Left cardiac atrium (tissue), 4 donors: ENCODE measurements at places on chromosomes 1 and 21. TPM values are rescaled to one million over a fixed set of nuclear protein-coding genes. Genes with fewer than 3 reads are reported as not detected.
A peak's percentile ranks its signal among the peaks of the same experiment; 100 is the strongest.

DNA sequence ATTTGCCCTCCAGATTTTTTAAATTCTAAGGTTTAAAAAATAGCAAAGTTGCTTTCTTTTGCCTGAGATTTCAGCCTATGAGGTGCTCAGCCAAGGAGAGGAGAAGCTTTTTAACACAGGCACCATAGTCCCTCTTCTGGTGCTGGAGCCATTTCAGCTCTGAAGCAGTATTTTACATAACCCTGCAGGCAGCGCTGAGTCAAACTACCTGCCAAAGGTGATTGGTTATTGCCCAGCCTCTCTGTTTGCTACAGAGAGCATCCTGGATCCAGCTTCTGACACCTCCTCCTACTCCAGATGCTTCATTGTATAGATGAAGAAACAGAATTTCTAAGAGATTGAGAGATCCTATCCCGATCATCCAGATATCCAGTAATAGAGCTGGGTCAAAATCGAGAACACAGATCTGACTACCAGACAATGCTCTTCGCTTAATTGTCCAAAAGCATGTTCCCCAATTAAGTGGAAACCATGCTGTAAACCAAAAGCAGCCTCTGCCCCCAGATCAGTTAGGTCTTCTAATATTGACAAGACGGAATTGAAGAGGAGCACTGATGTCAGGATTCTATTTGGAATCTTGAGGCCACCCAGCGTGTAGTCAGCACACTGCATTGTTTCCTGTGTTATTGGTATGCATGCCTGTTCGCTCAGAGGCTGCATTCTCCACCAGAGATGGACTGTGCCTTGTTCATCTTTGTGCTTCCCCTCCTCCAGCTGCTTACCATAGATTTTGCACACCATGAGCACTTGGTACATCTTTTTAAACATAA lies 22.1 kb downstream of the RGS8 start:
- no peak for DNase-seq

- DNase-seq: no peak
Observed at GRCh38 chr1:234675572-234675971, 65.6 kb upstream of the IRF2BP2 start.

STXBP3 gene
- 27.7 TPM for total RNA-seq

GRCh38 chr1:103250441-103250861 lies 142.1 kb upstream of the COL11A1 start:
- DNase-seq: no peak

DNA sequence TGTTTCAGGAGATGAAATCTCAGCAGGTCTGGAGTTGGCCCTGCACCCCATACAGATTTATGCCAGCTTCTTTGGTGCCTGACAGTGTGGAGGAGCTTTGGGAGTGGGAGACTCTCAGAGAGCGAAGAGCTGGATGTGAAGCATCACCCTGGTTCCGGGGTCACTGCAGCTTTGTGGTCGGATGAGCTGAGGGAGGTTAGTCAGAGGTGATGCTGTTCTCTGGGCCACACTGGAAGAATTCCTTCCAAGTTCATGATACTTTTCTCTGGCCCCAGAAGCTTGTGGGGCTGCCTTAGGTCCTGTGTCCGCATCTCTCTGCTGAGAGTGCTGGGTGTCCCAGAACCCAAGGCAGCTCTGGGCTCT lies 467.8 kb downstream of the CAMTA1 start:
- no peak for DNase-seq

DNA sequence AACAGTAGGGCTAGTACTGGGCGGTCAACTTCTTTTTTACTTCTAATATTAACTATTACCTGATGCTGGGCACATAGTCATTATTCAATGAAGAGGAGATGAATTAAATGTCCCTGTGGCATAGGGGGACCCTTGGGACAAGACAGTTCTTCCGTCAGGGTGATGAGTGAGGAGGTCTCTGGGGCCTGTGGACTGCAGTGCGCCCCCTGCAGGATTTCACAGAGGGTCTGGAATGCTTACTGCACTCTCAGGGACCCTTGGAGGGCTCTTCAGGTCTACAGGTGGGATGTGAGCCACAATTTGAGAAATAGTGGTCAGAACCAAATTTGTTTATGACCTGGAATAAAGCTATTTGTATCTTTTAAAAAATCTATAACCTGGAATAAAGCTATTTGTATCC lies 149.4 kb downstream of the FAM78B start:
- no peak for DNase-seq

CBS gene
- total RNA-seq: 12.8 TPM

DNA sequence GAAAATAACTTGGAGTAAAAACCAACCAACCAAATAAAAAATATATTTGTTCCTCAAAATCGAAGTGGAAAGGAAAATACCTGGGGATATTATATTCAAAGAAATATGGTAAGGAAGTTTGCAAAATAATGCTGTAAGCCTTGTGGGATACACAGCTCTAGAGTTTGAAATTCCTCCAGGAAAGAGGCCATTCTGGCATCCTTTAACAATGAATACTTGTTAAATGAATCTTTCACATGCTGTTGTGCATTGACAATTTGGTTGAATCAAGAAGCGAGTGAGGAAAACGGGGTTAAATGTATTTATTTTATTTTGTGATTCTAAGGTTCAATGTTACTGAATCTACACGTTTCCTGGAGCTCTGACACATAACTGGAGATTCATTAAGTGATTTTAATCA lies 30.5 kb upstream of the NTNG1 start:
- no peak for DNase-seq

GRCh38 chr1:74468982-74469603 lies 43.3 kb downstream of the LRRC53 start:
- DNase-seq: no peak

GRCh38 chr1:208803011-208803811 lies 559.0 kb upstream of the PLXNA2 start:
- no peak for DNase-seq

- DNase-seq: no peak
Observed at GRCh38 chr1:17204546-17205440, at the start of gene PADI1. Gene PADI1, plus strand, starts transcription at chr1:17205128. Its CDS starts 90 bp downstream, at chr1:17205218.

DNA sequence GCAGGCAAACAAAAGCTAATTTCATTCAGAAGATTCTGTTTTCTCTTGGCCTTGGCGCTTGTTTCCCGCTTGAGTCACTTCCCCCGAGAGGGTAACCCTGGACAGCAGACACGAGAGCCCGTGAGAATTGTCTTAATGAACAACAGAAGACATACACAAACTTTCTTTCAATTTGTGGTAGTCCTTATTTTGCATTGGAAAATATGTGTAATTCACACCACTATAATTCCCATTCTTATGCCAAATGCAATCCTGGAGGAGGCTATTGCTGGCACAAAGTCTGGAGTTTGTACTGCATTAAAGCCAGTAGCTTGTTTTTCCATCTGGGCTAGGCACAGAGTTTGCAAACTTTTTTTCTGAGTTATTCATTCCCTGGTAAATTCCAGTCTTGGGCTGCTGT lies 109.8 kb upstream of the IVNS1ABP start:
- peak; percentile 51 for DNase-seq

DNA sequence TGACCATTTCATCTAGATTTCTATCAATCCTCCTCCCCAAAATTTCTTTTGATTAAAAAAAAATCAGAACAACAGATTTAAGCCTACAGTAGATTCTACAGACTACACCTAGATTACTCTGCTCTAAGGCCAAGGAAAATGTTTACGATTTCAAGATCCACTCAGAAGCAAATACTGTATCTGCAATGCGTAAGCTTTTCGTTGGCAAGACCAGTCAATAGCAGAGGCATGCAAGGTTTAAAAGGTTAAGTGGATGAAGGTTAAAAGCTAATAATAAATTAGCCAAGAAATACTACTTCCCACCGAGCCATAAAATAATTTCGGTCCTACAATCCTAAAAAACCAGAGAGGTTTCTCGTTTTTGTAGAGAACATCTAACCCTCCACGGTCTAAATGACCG lies 1.3 kb downstream of the CLSTN1 start:
- DNase-seq: no peak

DNA sequence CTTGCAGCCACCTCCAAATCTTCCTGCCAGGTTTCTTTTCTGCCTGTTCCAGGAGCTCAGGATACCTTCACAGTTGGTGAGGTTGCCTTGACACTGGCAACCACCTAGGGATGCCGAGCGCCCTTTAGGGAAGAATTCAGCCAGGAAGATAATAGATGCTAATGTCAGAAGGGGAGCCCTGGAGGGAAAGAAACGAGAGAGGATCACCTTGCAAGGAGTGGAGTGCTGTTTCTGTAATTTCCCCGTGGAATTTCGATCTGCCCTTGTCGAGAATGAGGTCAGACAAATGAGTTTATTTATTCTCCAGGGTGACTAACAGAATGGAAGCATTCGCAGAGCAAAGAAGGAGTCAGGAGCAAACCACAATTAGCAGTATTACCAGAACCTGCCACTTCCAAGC lies 315.8 kb upstream of the KAZN start:
- DNase-seq: no peak

CYP4A11 gene
- not detected for total RNA-seq

GRCh38 chr1:167708940-167709389 lies 12.8 kb upstream of the MPZL1 start:
- DNase-seq: no peak

GRCh38 chr1:32801096-32801715 lies 16.0 kb downstream of the YARS1 start:
- DNase-seq: no peak

BATF3 gene
- 8.1 TPM for total RNA-seq

- DNase-seq: no peak
Observed at GRCh38 chr1:197598935-197599334, 176.3 kb downstream of the DENND1B start.

KCNN3 gene
- total RNA-seq: 3.2 TPM

DNA sequence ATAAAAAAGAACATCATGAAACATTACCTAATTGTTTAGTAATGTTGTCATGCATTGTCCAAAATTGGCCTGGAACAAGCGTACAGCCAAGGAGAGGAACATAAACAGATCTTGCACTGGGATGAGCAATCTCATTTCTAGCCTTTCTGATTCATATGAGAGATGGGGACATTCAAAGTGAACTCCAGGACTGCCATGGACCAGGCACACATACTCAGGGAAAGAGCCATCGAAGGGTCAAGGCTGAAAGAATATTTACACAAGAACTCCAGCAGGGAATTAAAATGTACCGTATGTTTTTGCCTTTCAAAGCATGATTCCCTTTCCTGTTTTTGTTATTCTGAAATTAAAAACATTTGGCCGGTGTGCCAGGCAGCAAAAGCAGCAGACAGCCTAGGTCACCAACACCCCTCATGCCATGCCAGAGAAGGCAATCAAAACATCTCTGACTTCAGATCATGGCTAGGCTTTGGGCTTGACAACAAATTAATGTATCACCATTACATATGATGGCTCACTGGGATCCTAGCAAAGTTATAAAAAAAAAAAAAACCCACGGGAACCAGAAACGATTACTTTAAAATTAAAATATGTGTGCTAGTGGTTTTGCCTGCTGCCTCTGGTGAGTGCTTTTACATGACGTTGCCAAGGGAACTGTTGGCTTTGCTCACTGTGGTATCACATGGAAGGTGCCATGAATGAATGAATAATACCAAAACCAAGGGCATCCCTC lies 159.8 kb downstream of the TGFBR3 start:
- no peak for DNase-seq

DNA sequence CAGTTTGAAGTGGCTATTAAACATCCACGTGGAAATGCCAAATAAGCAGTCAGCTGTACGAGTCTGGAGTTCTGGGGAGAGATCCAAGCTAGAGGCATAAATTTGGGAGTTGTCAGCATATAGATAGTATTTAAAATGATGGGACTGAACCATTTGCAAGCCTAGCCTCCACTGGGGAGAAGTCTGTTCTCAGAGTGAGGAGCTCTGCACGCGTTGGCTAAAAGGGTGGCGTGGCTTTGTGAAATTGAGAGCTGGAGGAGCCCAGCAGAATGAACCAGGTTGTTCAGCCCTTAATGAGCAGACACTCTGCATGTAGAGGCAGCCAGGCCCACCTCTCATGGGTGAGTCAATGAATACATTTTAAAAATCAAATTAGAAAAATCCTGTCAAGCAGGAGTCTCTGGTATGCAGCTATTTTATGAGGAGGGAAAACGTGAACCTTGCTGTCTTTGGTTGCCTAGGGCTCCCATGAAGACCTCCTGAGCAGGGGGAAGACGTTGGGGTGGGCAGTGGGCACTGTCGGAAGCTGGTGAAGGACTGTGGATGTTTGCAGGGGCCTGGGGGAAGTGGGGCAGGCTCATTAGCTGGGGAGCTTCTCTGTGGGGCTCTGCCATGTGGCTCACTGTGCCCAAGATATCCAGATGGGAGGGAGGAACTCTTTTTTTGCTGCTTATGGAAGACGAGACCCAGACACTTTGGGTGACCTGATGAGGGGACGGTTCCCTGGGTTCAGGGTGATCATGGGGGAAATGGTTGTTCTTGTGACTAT lies 18.8 kb downstream of the TMCC2 start:
- DNase-seq: no peak

IVL gene
- total RNA-seq: not detected

DNA sequence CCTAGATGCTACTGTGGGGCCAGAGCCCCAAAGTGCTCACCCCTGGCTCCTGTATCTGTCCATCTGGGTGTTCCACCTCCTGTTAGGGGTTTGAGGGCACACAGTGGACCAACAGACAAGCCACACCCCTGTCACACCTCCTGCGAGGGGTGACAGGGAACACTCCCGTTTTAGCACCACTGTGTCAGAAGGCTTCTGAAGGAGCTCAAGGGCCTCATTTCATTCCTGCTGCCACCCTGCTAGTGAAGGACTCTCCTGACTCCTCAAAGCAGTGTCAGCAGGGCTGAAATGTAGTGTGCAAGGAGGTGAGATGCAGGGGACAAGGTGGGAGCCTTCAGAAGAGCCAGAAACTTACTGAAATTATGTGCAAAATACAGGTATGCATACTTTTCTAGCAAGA lies 174.6 kb downstream of the GPATCH2 start:
- DNase-seq: peak; percentile 11

- peak; percentile 63 for DNase-seq
Observed at GRCh38 chr1:163069142-163069541, at the start of gene RGS4. Gene RGS4, plus strand, starts transcription at chr1:163069361. Its CDS starts 124 bp downstream, at chr1:163069485.

DNA sequence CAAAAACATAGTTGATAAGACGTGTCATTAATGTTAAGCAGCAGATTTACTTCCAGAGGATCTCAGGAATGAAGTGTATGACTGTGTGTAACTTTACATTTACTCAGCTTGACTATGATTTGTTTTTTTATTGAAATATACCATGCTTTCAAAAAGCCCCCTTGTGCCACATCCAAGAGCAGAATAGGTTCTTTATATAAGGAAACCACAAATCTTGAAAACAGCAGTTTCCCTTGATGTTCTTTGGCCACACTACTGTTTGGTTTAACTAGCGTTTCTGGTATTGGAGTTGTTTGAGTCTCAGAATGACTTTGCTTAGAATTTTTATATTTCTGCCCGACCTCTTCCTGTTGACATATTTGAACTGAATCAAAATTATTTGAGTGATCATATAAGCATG lies 25.0 kb downstream of the LRRC8C start:
- no peak for DNase-seq

TRIM67 gene
- 0.12 TPM for total RNA-seq

- DNase-seq: no peak
Observed at GRCh38 chr1:165342168-165342567, 14.3 kb downstream of the LMX1A start.

BSND gene
- total RNA-seq: not detected

PPT1 gene
- 51.7 TPM for total RNA-seq

- no peak for DNase-seq
Observed at GRCh38 chr1:153366261-153366660, 8.6 kb downstream of the S100A9 start.

SPAG17 gene
- total RNA-seq: 0.35 TPM

SLC30A2 gene
- total RNA-seq: 0.32 TPM

GRCh38 chr1:45551684-45552083 lies 1.1 kb downstream of the AKR1A1 start:
- no peak for DNase-seq
